KBM-7 (cell line): ENCODE measurements at places on chromosomes 12 and 14.
A peak's percentile ranks its signal among the peaks of the same experiment; 100 is the strongest.

DNA sequence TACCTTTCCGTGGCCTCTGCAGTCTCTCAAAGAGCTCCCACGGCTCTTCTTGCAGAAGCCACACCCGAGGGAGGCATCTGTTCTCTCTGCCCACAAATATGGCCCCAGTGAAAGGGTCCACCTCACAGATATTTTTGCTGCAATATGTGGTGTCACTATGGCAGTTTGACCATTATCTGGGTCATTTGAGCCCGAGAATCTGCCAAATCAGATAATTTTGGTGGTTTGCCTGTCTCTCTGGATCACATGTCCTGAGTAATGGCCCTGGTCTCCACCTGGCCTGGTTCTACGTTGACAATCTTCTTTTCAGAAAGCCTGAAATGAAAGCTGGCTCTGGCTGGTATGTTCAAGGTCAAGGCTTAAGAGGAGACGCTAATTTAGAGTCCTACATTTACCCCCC, 5.7 kb upstream of the WSCD2 start:
- DNase-seq: no peak

DNA sequence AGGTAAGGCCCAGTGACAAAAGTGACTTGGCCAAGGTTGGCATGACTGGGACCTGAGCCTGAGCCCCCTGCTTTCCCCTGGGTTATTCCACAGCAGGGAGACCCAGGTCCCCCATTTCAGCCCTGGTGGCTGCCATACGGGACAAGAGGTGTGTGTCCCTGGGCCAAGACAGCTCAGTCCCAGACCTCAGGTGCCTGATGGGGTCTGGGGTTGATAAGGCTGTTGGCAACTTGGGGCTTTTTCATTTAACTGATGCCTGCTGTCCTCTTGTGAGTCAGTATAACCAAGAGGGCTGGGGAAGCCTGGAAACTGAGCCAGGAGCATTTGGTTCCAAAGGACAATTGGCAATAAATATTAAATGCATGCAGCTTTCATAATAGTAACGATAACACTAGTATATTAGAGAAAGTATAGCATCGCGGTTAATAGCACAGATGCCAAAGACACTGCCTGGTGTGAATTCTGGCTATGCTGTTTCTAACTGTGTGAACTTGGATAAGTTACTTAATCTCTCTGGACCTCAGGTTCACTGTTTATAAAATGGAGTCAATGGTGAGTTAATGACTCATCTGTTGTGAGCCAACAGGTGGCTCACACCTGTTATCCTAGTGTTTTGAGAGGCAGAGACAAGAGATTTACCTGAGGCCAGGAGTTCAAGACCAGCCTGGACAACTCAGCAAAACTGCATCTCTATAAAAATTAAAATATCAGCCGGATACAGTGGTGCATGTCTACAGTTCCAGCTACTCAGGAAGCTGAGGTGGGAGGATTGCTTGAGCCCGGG, 898 bp downstream of the SDSL start:
- DNase-seq: no peak

GRCh38 chr14:30995689-30996088, 29.8 kb upstream of the AP4S1 start:
- no peak for DNase-seq

- no peak for DNase-seq
Measured at GRCh38 chr12:114504311-114504710, 98.4 kb upstream of the TBX5 start.

DNA sequence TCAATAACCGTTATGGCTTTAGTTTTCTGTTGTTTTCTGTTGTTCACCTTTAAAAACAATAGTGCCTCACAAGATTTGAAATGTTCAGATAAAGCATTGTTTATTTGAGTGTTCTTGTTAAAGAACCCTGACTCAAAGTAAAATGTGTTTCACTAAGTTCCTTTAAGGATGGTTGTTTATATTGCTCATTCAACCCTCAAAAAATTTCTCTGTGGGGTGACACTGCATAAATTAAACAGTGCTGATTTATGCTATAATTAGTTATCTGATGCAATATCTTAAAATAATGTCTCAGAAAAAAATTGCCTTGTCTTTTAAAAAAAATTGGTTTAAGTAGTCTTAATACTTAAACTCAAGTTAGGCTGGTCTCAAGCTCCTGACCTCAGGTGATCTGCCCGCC, 775.1 kb downstream of the FLRT2 start:
- DNase-seq: no peak

DNA sequence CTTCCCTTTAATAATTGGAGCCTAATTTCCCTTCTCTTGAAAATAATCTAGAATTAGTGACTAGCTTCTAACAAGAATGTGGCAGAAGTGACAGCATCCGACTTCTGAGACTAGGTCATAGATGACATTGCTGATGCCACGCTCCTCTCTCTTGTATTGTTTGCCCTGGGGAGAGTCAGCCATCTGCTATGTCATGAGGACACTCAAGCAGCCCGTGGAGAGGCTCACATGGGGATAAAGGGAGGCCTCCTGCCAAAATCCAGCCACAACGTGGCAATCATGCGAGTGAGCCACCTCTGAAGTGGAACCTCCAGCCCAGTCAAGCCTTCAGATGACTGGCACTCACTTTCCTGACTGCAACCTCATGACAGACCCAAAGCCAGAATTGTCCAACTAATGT, 54.2 kb upstream of the LRRK2 start:
- DNase-seq: no peak

DNA sequence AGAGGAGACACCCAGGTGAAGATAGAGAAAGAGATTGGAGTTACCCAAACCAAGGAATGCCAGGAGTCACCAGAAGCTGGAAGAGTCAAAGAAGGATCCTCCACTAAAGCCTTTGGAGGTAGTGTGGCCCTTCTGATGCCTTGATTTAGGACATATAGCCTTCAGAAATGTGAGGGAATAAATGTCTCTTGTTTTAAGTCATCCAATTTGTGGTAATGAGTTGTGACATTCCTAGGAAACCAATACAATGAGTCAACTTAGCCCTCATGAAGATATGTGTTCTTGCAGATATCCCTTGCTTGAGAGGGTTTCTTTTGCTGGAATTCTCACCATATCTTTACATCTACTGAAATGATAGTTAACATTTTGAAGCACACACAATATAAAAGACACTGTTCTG, 58.8 kb downstream of the CCER1 start:
- no peak for DNase-seq

DNA sequence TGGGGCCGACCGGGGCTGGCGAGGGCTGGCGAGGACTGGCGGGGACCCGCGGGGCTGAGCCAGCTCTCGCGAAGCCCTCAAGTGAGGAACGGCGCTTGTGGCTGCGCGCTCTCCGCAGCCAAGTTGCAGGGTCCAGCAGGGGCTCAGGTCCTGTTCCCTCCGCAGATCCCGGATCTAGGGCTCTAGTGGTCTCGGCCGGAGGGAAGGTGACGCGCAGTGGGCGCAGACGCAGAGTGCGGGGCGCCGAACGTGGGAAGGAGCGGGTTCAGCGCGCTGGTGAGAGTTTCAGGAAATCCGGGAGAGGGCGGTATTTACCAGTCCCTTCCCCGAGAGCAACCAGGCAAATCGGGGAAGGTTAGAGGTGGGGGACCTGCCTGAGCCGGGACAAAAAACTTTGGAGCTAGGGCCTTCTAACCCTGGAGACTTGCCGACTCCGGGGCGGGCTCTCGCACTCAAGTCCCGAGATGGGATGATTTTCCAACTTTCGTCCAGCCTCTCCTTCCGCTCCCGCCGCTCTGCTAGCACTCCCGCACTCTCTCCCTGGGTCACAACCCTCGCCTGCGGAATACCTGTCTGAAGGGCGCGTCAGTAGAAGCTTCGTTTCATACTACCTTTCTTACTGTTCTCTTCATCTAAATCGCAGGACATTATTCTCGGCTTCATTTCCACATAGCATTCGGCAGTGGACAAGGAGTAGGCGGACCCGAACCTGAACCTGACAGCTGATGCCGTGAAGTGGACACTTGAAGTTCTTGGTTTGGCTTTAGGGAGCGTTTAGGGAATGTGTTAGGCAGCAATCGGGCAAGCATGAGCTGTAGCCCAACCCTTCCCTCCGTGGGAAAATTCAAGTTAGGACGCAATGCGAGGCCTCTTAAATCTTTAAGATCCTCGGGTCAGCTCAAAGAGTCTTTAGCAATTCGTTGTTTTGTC, 13.6 kb upstream of the PAX9 start:
- peak; percentile 45 for DNase-seq

DNA sequence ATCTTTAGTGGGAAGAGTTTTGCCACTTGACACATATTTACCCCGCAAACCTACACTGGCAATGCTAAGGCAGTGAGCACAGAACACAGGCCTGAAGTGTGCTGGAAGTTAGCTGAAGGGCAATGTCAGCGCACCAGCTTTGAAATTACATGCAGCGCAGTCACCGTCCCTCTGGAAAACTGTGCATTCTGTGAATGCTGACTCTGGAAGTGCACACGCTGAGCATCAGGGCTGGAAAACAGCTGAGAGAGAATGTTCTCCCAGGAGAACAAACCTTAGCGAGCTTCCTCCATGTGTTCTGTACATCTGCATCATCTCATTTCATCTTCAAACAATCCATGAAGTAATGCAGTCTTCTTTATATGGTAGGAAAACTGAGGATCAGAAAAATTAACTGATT, 448.2 kb downstream of the NRXN3 start:
- no peak for DNase-seq

- DNase-seq: peak; percentile 91
Measured at GRCh38 chr12:24798335-24798734, 150.6 kb downstream of the BCAT1 start.
